ENCODE measurements at places on chromosomes 11 and 22.
A peak's percentile ranks its signal among the peaks of the same experiment; 100 is the strongest.

GRCh38 chr11:15655552-15655951, 540.8 kb downstream of the INSC start:
- H3K36me3 ChIP-seq, result no peaks in the 10 kb centered on the region
- H3K4me3 ChIP-seq, result no peak overlapping the region
- no peaks in the 10 kb centered on the region for H3K4me1 ChIP-seq
- no peak for DNase-seq

GRCh38 chr22:37454857-37455686, 27.8 kb upstream of the ELFN2 start:
- H3K4me1 ChIP-seq, result peaks cover 4% of the 10 kb centered on the region
- DNase-seq, result no peak
- no peak overlapping the region for H3K4me3 ChIP-seq
- peaks cover 9% of the 10 kb centered on the region for H3K36me3 ChIP-seq
- H3K27ac ChIP-seq, result no peak overlapping the region

- H3K4me3 ChIP-seq, result peak overlapping the region; percentile 59
- DNase-seq, result no peak
- H3K27ac ChIP-seq, result peak overlapping the region; percentile 64
- H3K27me3 ChIP-seq, result no peaks in the 10 kb centered on the region
- peaks cover 3% of the 10 kb centered on the region for H3K36me3 ChIP-seq
Measured at GRCh38 chr11:34653851-34654482, 33.1 kb downstream of the EHF start.

DNA sequence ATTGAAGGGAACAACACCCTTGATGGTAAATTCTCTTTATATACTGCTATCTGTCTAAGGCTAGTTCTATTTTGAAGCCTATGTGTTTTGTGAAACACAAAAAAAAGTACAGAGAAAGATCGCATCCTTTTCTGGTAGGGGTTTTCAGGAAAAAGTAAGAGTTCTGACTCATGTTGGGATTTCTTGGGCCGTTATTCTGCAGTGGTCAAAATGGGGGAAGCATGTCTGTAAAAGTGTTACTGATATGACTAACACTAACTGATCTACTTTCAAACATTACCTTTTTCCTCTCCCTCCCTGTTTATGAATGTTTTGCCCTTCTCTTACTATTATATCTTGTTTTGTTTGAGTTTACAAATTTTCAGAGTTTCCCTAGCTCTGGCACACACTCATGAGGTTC, 53.9 kb downstream of the CTNND1 start:
- H3K27ac ChIP-seq, result peak overlapping the region; percentile 4
- no peaks in the 10 kb centered on the region for H3K27me3 ChIP-seq
- no peak overlapping the region for H3K4me3 ChIP-seq
- no peaks in the 10 kb centered on the region for H3K4me1 ChIP-seq
- peaks cover 28% of the 10 kb centered on the region for H3K36me3 ChIP-seq
- no peak for DNase-seq

GRCh38 chr22:19473578-19473977, 5.4 kb downstream of the UFD1 start:
- H3K4me3 ChIP-seq, result no peak overlapping the region
- no peak for DNase-seq
- H3K27me3 ChIP-seq, result no peaks in the 10 kb centered on the region
- no peak overlapping the region for H3K27ac ChIP-seq

DNA sequence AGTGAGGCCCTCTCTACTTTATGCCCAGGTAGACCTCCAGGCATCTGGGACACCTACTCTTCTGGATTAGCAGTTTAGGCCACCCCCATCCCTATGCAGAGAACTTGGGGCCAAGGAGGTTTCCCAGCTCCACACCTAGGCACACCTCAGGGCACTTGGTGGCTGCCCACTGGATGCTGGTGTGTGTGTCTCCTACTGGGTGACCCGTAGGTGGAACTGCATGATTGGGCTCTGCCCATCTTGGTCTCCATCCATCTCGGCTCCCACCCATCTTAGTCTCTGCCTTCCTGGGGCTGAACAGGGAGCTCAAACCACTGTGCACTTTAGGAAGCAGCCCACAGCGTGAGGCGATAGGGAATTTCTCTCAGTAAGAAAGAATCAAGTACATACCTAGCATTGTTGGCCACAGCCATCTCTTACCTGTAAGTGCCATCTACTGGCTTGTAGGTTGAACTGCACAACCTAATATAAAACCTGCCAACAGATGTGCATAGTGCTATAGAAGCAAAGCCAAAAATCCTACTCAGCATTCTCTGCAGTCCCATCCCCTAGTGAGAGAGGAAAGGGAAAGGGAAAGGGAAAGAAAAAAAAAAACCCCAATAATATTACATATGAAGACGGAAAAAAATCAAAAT, 61.6 kb upstream of the PTPN5 start:
- peaks cover 6% of the 10 kb centered on the region for H3K27me3 ChIP-seq
- no peaks in the 10 kb centered on the region for H3K4me1 ChIP-seq
- H3K4me3 ChIP-seq, result no peak overlapping the region
- no peak for DNase-seq
- H3K36me3 ChIP-seq, result no peaks in the 10 kb centered on the region
- H3K27ac ChIP-seq, result no peak overlapping the region

GRCh38 chr11:81237139-81237538, 1496.5 kb downstream of the FAM181B start:
- no peak overlapping the region for H3K27ac ChIP-seq
- H3K4me1 ChIP-seq, result no peaks in the 10 kb centered on the region
- no peak overlapping the region for H3K4me3 ChIP-seq
- DNase-seq, result no peak
- no peaks in the 10 kb centered on the region for H3K36me3 ChIP-seq

DNA sequence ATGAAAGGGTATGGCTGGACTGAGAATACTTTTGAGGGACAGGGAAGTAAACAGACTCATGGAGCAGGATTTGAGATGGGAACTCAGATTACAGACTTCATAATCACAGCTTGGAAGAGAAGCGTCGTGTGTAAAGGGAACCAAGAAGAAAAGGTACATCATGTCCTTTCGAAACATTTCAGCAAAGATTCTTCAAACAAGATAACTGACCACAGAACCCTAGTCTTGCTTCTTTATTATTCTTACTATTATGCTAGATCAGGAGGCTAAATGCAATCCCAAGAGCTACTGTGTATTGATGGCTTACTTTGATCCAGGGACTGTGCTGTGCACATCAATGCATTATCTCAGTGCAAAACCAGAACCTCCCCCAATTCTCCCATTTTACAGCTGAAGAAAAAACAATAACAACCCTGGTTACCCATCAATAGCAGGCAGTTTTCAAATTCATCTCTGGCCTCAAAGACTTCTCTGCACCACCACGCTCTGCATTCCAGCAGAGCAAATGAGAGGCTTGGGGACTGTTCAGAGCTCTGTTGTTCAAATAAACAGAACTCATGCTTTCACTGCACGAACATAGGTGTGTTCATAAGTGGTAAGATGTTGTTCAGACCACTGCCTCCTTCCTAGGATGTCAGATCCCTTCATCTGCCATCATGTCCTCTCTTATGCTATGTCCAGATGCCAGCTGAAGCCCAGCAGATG, 104.8 kb upstream of the NAV2 start:
- no peak for DNase-seq
- no peak overlapping the region for H3K4me3 ChIP-seq
- H3K27me3 ChIP-seq, result peaks cover 10% of the 10 kb centered on the region
- peaks cover 2% of the 10 kb centered on the region for H3K36me3 ChIP-seq

- H3K27ac ChIP-seq, result peak overlapping the region; percentile 71
- no peaks in the 10 kb centered on the region for H3K27me3 ChIP-seq
- DNase-seq, result no peak
- no peak overlapping the region for H3K4me3 ChIP-seq
- peaks cover 20% of the 10 kb centered on the region for H3K4me1 ChIP-seq
Measured at GRCh38 chr11:35236667-35237003, 97.7 kb downstream of the CD44 start.

- peaks cover 8% of the 10 kb centered on the region for H3K27me3 ChIP-seq
- peaks cover 2% of the 10 kb centered on the region for H3K4me1 ChIP-seq
- H3K4me3 ChIP-seq, result no peak overlapping the region
- no peak overlapping the region for H3K27ac ChIP-seq
- H3K36me3 ChIP-seq, result no peaks in the 10 kb centered on the region
Measured at GRCh38 chr22:44437216-44438055, 60.6 kb downstream of the RTL6 start.

DNA sequence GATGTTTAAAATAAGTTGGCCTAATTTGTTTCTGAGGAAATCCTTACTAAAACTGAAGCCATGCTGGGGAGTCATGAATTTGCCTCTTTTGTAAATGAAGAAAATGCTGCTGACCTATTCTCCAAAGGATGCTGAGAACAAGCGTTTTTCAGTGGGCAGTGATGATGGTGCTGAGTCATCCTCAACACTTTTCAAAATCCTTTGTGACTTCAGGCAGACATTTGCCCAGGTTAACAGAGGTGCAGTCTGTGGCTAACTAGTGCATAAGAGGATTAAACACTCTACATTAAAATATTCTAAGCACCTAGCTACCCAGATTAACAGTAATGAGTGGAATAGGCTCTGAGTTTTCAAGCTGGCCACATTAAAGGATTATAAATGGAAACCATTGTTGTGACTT, 509.0 kb downstream of the DLG2 start:
- H3K27me3 ChIP-seq, result no peaks in the 10 kb centered on the region
- no peaks in the 10 kb centered on the region for H3K36me3 ChIP-seq
- no peak overlapping the region for H3K4me3 ChIP-seq
- DNase-seq, result no peak
- no peak overlapping the region for H3K27ac ChIP-seq
- H3K4me1 ChIP-seq, result peaks cover 10% of the 10 kb centered on the region

DNA sequence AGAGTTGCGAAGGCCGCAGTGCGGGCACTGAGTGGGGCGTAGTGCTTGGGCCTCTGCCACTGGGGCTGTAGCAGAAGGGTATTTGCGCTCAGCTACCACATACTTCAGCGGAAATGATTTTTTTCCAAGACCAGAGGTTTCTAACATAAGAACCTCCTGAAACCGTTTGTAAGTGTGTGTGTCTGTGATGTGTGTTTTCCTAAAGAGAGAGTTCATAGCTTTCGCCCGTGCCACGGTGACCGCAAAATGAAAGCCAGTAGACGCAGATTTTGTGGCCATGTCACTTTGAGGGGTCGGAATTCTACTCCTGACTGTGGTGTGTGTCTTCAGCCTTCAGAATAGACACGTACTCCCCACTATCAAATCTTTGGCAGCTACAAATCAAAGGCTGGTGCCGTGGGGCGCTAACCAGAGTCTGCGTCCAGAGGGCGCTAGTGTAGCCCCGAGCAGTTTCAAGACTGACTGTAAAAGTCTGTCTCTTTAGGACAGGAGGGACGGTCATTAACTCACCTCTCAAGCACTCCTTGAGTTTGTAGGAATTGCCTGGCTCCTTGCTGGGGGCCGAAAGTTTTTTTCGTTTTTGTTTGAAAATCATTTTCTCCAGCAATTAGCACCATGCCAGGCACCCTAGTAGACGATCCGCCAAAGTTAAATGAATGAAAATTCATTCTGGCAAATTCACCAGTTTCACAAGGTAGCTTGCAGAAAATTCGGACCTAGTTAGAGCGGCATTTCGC, 2.5 kb upstream of the CALCA start:
- peak overlapping the region; percentile 72 for H3K4me3 ChIP-seq
- H3K27ac ChIP-seq, result no peak overlapping the region
- no peaks in the 10 kb centered on the region for H3K36me3 ChIP-seq
- DNase-seq, result peak; percentile 29

GRCh38 chr11:93832780-93833179, 17.6 kb downstream of the VSTM5 start:
- no peaks in the 10 kb centered on the region for H3K4me1 ChIP-seq
- DNase-seq, result no peak
- H3K36me3 ChIP-seq, result no peaks in the 10 kb centered on the region
- no peak overlapping the region for H3K4me3 ChIP-seq

DNA sequence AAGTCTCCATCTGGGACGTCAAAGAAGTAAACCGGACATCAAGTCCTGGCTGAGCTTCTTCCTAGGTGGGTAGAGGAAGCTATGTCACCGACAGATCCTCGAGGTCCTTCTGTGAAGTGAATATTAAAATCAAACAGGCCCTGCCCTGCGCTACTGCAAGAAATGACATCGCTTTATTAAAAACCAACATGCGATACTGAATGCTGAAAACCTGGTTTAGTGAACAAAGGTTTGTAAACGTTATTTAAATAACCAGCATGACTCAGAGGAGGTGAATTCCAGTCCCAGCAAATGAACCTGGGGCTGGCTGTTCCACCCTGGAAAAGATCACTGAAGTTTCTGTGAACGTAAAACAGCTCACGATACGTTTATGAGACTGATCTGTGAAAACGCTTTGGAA, 645 bp downstream of the RTCB start:
- peaks cover 2% of the 10 kb centered on the region for H3K27me3 ChIP-seq
- peaks cover 13% of the 10 kb centered on the region for H3K36me3 ChIP-seq
- peak overlapping the region; percentile 95 for H3K4me3 ChIP-seq
- H3K27ac ChIP-seq, result peak overlapping the region; percentile 96
- peaks cover 29% of the 10 kb centered on the region for H3K4me1 ChIP-seq
- DNase-seq, result no peak

DNA sequence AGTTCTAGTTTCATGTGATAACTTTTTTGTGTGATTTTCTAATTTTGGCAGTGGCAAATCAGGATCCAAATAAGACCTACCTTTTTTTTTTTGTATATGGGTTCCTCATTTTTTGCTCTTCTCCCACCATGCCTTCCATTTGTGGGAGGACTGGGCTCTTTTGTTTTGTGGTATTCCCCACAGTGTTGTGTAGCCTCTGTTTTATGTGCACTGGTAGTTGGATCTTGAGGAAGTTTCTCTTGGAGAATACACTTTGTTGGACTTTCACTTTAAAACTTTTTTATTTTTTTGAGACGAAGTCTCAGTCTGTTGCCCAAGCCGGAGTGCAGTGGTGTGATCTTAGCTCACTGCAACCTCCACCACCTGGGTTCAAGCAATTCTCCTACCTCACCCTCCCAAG, 39.7 kb downstream of the PPP6R3 start:
- H3K4me3 ChIP-seq, result peak overlapping the region; percentile 27
- peak overlapping the region; percentile 71 for H3K27ac ChIP-seq
- DNase-seq, result no peak
- H3K36me3 ChIP-seq, result peaks cover 3% of the 10 kb centered on the region
- no peaks in the 10 kb centered on the region for H3K27me3 ChIP-seq
- H3K4me1 ChIP-seq, result peaks cover 65% of the 10 kb centered on the region

DNA sequence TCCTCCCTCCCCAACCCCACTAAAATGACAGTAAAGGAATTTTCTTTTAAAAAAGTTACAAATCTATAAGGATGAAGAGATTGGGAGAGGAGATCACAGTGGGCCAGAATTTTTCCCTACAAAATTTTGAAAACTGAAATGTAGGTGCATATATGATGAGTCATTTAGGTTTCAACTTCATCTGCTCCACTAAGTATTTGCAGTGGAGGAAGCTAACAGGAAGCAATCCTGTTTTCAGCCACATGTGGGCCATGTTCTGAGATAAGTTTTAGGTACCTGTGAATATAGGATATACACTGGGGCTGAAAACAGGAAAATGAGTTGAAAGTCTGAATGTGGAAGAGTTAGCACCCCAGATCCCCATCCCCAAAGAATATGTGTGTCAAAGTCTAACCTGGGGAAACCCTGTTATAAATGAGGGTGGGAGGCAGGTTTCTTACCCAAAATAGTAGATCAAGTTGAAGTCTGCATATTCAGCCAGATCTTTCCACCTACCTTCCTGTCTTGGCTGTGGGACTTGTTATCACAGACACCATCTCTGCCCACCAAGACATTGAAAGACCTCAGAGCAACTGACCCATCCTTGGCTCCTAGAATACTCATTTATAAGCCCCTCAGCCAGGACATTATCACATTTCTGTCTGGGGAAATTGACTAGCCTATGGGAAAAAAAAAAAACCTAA, 87.3 kb downstream of the PACS1 start:
- no peak overlapping the region for H3K4me3 ChIP-seq
- peak overlapping the region; percentile 55 for H3K27ac ChIP-seq
- H3K4me1 ChIP-seq, result peaks cover 13% of the 10 kb centered on the region
- DNase-seq, result no peak
- peaks cover 5% of the 10 kb centered on the region for H3K36me3 ChIP-seq

All from memory B cell (primary cell).